ENCODE measurements at places on chromosomes 13 and 19.

DNA sequence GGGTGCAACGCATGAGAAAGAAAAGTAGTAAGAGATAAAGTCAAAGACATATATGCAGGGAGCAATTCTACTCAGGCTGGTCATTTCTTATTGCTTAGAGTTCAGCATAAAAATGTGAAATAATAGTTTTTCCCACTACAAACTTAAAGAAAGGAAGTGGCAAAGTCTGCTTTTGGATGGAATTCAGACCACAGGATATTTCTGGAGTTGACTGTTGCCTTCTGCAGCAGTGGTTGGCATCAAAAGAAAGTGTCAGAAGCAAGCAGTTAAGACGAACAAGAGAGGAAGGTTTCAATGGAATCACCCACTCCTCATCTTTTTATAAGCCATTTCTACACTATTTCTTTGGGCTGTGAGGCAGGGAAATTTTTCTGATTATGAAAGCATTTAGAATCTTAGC lies 36.2 kb upstream of the TRPC4 start:
- DNase-seq = no peak

- DNase-seq = no peak
Observed at GRCh38 chr13:90201676-90202460, 1145.6 kb upstream of the MIR17HG start.

GRCh38 chr19:53509845-53510244 lies 28.1 kb upstream of the ZNF331 start:
- no peak for DNase-seq

GRCh38 chr19:9945319-9945966 lies 9.1 kb upstream of the OLFM2 start:
- DNase-seq = peak; percentile 40

- DNase-seq = no peak
Observed at GRCh38 chr19:28511655-28512054, 701.3 kb downstream of the UQCRFS1 start.

- DNase-seq = no peak
Observed at GRCh38 chr13:58594747-58595600, 963.4 kb downstream of the PCDH17 start.

GRCh38 chr19:24140099-24140498 lies 53.1 kb downstream of the ZNF254 start:
- DNase-seq = no peak

DNA sequence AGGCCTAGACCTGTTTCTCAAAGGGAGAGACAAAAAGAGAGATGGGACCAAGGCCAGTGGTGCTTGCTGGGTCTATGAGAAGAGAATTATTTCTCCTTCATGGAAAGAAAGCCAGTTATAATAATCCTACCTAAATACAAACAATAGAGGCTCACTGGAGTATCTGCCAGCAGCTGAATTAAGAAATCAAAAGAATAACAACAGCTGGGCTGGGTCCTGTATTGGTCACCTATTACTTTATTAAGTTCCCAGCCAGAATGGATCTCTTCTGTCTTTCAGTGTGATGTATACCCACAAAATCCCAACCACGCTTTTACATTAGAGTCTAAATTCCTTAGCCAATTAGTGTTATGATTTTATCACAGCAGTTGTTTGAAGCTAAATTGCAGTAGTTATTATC lies 297.8 kb upstream of the DACH1 start:
- no peak for DNase-seq

GRCh38 chr13:46565808-46566750 lies 13.1 kb downstream of the LRCH1 start:
- DNase-seq = no peak

DNA sequence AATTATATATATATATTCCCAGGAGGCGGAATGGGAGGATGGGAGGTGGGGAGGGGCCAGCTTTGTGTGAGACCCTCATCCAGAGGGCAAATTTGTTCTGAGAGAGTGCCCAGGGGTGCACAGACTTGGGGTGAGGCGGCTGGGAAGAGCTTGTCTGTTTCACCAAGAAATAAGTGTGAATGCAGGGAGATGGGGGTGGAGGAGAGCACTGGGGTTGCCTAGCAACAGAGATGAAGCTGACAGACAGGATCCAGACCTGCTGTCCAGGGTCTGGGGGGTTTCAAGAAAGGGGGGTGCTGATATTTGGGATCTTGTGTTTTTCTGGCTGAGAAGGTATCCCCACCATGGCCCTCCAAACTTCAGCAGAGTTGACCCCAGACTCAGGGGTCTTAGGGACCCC lies 18.6 kb upstream of the TNFAIP8L1 start:
- DNase-seq = no peak
